Stimulated activated CD4-positive, alpha-beta T cell treated with anti-CD3 and anti-CD28 coated beads, Interleukin-15, amount 100 ng/mL, for 24 hours (primary cell): ENCODE measurements at places on chromosomes 2 and 18.

DNA sequence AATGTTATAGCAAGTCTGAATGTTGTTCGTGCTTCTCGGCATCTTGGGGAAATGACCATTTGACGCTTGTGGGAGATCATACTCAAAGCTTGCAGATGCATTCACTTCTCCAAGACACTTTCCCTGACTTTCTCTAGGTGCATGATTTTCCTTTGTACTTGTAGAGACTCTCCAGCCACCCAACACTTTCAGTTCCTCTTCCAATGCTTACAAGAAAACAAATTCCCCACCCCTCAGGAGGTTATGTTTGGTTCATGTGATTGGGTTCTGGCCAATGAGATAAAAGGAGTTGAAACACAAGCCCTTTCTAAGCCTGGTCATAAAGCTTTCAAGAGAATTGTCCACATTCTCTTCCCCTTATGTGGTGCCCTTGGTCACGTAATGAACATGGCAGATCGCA lies 156.3 kb downstream of the EPHA4 start:
- no peak for DNase-seq

DNA sequence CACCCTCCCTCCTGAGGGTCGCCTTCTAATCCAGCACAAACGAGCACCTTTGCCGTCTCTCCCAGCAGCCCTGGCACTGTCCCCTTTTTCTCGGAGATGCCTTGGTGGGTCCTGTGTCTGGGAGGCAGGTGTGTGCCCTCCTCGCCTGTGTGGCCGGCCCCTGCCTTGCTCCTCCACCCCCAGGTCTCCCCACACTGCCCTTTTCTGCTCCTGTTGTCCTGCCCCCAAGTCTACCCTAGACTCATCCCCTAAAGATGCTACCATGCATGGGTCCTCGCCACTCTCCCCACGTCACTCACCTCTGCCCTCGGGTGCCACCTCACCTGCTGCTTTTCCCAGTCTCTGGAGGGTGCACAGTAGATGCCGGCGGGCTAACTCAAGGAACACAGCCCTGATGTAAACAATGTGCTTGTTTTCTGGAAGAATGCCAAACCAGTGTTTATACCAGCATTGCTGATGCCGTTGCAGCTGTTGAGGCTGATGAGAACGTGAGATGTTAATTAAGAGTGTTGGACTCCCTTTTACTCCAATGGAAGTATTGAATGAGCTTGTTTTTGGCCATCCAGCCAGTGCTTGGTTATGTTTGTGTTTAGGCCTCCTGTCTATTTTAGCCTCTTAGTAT lies 223.1 kb downstream of the AGAP1 start:
- no peak for DNase-seq

DNA sequence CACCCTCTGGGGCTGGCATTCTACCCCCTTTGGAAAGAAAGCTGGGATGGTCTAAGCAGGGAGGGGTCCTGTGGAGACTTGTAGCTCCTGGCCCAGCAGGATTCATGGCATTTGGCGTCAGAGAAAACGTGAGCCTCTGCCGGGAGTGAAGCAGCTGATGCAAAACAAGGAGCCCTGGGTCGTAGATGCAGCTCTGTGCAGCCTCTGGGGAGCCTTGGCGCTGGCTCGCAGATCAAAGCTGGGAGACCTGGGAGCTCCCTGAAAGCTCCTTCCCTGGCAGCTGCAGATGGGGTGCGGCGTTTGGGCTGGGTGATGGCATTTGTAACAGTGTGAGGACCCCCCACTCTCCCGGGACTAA lies 148.3 kb downstream of the KLHL29 start:
- no peak for DNase-seq

GRCh38 chr2:128091726-128092080 lies 703 bp downstream of the UGGT1 start:
- no peak for DNase-seq

DNA sequence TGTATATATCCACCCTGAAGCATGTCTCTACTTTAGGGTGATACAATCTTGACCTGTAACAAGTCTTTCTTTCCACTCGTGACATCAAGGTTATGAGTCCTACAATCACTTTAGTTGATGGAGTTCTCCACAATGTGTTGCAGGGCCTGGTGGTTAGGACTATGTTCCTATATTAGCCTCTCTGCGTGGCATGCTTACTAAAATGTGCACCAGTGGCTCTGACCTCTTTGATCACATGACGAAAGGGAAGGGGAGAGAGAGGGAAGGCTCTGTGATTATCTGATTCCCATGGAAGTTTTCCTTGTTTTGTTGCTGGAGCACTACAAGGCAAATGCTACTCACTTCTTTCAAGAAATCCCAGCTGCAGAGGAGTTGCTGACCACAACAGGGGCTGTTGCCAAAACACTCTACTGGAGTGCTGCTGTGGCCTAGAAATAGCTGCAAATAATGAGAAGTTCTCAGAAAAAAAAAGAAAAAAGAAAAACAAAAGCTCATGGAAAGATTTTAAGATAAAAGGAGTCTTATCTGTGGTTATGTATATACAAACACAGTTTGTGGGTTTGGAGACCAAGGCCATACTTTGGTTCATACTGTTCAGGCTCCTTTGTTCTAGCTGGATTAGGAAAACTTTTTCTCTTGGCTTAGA lies 272.8 kb upstream of the MMADHC start:
- no peak for DNase-seq

GRCh38 chr2:64796926-64797325 lies 143.2 kb upstream of the SERTAD2 start:
- no peak for DNase-seq

DNA sequence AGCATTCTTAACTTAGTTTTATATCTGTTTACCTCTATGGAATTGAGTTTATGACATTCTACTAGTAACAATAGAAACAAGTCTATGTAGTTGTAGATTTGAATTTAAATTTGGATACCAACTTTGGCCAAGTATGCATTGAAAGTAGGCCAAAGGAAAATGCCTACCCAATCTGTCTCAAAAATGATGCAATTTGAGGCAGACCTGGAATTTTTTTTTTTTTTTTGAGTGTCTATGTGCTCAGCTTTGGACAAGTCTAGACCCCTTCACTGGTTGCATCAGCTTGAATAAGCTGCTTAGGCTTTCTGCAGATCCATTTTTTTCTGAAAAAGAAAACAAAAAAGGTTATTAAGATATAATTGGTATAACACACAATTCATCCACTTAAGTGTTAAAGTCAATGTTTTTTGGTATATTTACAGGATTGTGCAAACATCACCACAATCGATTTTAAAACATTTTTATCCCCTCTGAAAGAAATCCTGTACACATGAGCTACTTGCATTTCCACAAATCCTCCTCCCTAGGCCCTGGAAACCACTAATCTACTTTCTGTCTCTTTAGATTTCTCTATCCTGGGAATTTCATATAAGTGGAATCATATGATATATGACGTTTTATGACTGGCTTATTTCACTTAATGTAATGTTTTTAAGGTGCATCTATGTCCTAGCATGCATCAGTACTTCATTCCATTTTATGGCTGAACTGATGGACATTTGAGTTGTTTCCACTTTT lies 185.1 kb upstream of the CCDC68 start:
- DNase-seq = no peak

DNA sequence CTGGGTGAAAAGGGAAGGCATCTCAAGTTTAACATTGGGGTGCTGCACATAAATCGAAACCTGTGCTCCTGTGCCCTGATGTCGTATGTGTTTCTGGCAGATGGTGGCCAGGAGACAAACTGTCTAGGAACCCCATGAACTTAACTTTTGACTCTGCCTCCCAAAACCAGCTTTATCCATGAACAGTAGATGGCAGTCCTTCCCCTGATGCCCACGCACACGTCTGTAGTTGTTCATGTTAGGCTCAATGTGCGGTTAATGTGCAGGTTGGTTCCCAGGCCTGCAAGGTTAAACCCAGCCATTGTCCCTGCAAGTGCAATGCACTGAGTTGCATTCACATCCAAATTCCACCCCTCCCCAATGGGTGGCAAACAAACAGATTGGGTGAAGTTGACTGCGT lies 44.1 kb upstream of the SIX3 start:
- no peak for DNase-seq

DNA sequence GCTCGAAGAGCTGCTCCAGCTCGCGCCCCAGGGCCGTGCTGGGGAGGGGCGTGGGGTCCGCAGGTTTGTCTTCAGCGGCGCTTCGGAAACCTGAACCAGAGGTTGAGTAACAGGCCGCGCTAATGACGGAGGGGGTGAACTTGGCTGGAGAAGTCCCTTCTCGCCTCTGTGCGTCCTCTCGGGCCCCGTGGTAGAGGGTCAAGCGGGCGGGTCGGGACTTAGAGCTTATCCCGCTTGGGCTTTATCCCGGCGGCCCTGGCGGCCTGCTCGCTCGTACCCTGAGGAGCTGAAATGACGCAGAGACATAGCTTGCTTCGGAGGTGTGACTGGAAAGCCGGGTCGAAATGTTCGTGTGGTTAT lies 479 bp downstream of the RNMT start:
- peak; percentile 41 for DNase-seq

- DNase-seq = no peak
Observed at GRCh38 chr2:228329282-228329681, 147.8 kb upstream of the SPHKAP start.

- DNase-seq = no peak
Observed at GRCh38 chr2:105262651-105263091, 21.1 kb downstream of the GPR45 start.

DNA sequence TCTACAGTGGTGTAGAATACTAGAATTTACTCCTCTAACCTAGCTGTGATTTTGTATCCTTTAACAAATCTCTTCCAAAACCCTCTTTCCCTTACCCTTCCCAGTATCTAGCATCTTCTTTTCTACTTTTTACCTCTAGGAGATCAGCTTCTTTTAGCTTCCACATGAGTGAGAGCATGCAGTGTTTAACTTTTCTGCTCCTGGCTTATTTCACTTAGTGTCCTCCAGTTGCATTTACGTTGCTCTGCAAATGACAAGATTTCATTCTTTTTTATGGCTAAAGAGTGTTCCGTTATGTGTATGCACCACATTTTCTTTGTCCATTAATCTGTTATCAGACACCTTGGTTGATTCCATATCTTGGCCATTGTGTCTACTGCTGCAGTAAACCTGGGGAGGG lies 228.5 kb downstream of the PRKCE start:
- no peak for DNase-seq
